ENCODE measurements at places on chromosomes 11 and 22.
A peak's percentile ranks its signal among the peaks of the same experiment; 100 is the strongest.

GRCh38 chr11:60869451-60869825, 2.1 kb downstream of the ZP1 start:
- no peak for DNase-seq

- no peak for DNase-seq
These were observed 11.1 kb upstream of the OOSP2 start for GRCh38 chr11:60029015-60029632.

DNA sequence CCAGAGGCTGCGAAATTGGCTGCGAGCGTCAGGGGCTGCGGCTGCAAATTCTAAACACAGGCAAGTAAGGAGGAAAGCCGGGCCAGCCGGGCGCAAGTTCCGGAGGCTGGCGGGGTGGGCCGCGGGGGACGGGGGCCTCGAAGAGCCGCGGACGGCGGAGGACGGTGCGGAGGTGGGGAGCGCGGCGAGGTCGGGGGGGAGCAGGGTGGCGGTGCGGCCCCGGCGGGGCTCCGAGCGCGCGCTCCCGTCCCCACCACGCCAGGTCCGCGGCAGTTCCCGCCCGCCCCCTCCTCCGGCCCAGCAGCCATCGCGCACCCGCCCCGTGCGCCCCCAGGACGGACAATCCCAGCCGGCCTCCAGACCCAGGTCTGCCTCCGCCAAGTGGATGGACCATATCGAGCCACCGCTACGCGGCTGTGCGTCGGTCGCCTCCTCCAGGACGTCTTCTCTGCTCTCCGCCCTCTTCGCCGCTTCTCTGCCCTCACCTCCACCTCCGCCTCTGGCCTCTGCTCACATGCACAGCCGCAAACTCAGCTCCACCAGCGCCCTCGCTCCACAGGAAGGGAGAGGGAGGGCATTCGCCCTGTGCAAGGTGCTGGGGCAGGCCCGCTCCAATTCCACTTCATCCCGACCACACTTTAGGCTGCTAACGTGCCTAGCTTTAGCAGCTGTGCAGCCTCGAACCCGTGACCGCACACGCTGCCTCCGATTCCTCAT, 7.2 kb downstream of the ELFN2 start:
- DNase-seq: peak; percentile 21

DNA sequence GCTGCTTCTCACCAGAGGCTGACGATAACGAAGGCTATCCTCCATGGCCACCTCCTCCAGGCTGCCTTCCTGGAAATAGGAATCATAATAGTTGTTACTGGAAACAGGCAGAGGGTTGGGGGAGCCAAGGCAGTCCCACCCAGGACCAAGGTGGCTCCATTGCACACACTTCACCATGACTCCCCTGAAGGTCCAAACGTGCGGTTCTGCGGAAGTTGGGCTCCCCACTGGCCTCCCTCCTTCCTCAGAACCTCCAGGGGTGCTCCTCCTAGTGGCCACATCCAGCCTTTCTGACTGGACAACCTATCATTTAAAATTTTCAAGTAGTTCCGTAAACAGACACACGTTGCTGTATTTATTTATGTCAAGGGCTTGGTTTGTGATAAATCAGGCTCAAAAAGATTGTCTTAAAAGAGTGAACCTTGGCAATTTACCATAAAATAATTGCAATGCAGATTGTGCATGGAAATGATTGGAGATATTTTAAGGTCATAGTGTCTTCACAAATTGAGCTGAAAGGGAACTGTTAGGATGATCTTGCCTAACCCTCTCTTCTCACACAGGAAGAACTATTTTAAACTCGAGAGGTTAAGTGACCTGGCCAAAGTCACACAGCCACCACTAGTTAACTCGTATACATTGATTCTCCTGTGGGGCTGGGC, 1.4 kb upstream of the TCN2 start:
- DNase-seq: peak; percentile 51

DNA sequence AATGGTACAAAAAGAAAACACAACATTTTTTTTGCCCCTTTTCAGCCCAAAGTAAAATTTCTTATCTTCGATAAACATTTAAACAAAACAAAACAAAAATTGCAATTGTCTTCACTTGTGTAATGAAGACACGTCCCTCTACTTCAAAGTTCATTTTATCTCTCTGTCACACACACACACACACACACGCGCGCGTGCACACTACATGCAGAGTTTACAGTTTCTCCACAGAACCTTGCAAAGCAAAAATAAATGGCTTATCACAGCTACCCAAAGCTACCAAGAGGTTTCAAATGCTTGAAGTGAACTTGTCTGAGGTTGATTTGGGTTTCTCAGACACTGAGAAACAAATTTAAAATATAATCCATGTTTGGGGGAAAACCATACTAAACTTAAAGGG, 72.3 kb downstream of the ETS1 start:
- no peak for DNase-seq

- DNase-seq: no peak
These were observed 20.9 kb upstream of the TMEM191C start for GRCh38 chr22:21446128-21446826.

DNA sequence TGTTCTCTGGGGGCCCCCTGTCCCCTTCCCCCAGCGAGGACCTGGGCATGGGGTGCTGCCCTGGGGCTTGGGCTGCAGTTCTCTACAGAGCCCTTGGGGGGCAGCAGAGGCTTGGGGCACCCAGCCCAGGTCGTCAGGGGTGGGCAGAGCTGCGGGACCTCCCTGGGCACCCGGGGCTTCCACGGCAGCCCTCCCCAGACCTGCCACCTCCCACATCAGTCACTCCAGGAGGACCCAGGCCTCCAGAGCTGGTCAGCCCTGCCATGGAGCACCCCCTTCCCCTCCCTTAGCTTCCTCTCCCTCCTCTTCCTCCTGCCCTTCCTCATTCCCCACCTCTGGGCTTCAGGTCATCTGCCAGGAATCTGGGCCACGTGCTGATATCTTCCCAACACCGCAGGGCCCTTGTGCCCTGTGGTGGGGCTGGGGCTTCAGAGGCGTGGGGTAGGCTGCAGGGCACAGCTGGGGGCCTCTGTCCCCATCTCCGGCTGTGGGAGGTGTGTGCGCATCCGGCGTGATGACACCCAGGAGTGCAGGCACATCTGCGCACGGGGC, 5.8 kb downstream of the TSPAN4 start:
- DNase-seq: peak; percentile 73

DNA sequence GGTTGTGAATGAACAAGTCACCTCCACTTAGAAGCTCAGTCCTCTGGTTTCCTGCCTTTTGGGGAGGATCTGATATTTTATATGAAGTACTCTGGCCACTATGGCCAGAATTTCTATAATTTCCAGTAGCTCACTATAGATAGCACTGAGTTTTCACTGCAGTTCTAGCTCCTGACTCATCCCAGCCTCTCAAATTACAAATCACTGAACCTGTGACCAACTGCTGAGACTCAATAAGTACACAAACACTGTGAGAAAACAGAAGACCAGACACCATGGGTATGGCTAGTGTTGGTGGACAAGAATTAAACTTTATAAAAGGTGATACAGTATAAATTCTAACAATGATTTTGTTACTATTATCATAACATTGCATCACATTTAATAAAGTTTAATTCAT, 47.1 kb upstream of the UCP3 start:
- no peak for DNase-seq

- DNase-seq: no peak
These were observed 902.7 kb downstream of the TBC1D22A start for GRCh38 chr22:47665151-47665550.

GRCh38 chr11:92697461-92698312, 271.8 kb upstream of the MTNR1B start:
- DNase-seq: no peak

GRCh38 chr22:26673486-26673885, 16.1 kb downstream of the MIAT start:
- peak; percentile 46 for DNase-seq

GRCh38 chr11:110196241-110196754, 100.1 kb downstream of the RDX start:
- no peak for DNase-seq

DNA sequence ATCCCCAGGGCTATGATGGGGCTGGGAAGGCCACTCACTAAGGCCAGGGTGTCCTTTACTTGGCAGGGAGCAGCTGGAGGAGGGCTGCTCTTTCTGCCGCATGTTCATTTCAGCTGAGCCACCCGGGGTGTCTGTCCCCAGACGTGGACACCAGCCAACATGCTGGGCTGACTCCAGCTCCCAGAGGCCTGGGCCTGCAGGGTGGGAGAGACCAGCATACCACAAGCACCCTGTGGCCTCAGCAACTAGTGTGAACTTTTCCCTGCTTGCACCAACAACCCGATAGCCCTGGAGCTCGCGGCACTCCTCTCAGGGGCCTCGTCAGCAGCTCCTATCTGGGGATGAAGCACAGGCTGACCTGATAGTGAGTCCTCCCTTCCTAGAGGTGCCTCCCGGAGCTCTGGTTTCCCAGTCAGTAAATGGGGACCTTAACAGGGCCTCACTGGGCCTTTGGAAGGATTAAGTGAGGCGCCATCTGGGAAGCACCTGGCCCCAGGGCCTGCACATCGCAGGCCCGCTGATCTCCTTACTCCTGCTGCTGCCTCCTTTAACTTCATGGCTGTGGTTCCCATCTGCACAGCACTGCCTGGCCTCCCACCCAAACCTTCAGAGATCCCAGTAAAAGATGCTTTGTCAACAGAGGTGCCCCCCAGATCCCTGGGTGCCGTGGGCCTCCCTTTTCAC, 83.4 kb downstream of the GALNT18 start:
- no peak for DNase-seq

- peak; percentile 48 for DNase-seq
These were observed 77.9 kb upstream of the TOP3B start for GRCh38 chr22:22060200-22061084.

GRCh38 chr22:44891791-44892190, 118.0 kb downstream of the PHF21B start:
- DNase-seq: no peak

GRCh38 chr22:29772170-29772641, 5.0 kb downstream of the UQCR10 start:
- DNase-seq: no peak

GRCh38 chr11:120515186-120515723, 3.7 kb downstream of the GRIK4 start:
- DNase-seq: no peak

- no peak for DNase-seq
These were observed 2.6 kb upstream of the NLRP10 start for GRCh38 chr11:7967826-7968225.

GRCh38 chr11:6864438-6864837, 1.6 kb downstream of the OR10A2 start:
- DNase-seq: no peak

- no peak for DNase-seq
These were observed 72.0 kb downstream of the FLI1 start for GRCh38 chr11:128765571-128766549.

DNA sequence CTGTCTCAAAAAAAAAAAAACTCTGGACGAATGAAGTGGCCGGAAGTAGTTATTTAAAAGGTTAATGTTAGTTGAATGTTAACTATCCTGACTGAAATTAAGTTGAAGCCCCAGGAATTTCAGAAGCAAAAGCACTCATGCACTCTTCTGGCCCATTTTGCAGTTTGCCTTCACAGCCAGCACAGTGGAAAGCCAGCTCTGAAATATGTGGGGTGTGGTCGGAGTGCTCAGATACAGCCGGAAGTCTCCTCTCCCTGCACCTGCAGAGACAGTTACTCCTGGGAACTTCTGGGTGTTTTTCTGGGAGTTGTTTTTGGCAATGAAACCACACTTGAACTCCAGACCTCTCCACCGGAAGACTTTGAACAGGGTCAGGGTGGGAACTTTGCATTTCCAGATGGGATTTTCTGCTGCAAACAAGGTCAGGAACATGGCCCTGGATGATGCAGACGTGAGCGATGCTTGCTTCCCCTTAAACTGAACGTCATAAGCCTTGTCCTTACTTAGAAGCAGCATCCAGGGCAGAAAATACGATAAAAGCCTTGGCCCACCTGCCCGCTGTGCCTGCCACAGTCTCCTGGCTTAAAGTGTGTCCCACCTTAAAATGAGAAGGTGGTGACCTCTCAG, 21.5 kb upstream of the CABP2 start:
- DNase-seq: no peak

All from activated naive CD4-positive, alpha-beta T cell treated with Interleukin-2 at 50 U/mL for 16 hours (primary cell).